Activated CD4-positive, alpha-beta T cell treated with anti-CD3 and anti-CD28 coated beads for 36 hours (primary cell): ENCODE measurements at places on chromosomes 2 and 18.

GRCh38 chr2:24016853-24017703, 7.2 kb downstream of the MFSD2B start:
- no peak for DNase-seq

DNA sequence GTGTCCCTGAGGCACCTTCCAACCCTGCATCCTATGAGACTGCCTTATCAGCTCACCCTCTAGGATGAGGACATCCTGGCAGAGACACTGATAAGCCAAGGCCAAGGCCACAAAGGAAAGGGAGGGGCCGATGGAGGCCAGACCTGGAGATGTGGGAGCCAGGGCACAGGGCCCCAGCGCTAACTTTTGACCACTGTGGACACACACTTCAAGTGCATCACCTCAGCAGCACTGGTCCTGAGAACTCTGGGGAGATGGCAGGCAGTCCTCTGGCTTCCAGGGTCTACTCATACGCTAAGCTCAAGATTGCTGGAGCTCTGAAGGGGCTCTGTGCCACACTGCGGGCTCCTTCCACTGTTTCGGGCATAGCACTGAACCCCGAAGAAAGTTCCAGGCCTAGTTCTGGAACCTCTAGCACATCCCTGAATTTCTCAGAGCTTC, 100.2 kb upstream of the ID2 start:
- DNase-seq = no peak

- no peak for DNase-seq
Observed at GRCh38 chr2:128950758-128951157, 632.1 kb upstream of the HS6ST1 start.

- DNase-seq = peak; percentile 59
Observed at GRCh38 chr2:72920318-72921087, 3.2 kb downstream of the EMX1 start.

- no peak for DNase-seq
Observed at GRCh38 chr2:235497096-235497495, 3.3 kb downstream of the AGAP1 start.
